ELF-1 (cell line): ENCODE measurements at places on chromosomes 5 and 9.

GRCh38 chr5:110899566-110900412 lies 161.0 kb downstream of the SLC25A46 start:
- DNase-seq: no peak

- DNase-seq: no peak
Measured at GRCh38 chr5:107451028-107451427, 219.7 kb downstream of the EFNA5 start.

DNA sequence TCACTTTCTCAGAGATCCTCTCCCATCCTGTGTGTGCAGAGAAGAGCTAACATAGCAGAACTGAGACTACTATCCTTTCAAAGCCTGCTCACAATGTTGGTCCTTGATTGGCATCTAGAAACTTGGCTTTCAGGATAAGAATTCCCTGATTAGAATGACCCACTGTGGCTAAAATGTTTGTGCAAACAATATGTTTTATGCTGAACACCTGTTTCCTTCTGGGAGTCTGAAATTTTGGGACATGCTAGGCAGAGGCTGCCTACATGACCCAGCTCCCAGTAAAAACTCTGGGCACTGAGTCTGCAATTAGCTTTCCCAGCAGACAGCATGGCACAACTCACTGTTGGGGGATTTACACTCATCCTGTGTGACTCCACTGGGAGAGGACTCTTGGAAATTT lies 78.9 kb downstream of the CFAP95 start:
- DNase-seq: no peak

DNA sequence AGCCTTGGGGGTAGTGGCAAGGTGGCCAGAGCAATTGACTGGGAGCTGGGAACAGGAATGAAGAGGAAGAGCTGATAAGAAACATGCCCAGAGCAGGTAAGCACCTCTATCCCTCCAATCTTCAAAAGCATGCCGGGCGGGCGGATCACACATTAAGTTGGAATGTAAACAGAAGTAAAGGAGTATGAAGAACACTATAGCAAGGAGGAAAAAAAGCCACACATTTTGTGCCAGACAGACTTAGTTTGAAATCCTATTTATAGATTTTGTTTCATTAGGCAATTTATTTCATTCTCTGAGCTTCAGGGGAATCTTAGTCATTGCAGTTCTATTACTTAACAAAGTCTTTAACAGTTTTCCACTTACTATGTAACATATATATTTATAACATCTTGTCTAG lies 173.9 kb upstream of the TNC start:
- DNase-seq: peak; percentile 74

DNA sequence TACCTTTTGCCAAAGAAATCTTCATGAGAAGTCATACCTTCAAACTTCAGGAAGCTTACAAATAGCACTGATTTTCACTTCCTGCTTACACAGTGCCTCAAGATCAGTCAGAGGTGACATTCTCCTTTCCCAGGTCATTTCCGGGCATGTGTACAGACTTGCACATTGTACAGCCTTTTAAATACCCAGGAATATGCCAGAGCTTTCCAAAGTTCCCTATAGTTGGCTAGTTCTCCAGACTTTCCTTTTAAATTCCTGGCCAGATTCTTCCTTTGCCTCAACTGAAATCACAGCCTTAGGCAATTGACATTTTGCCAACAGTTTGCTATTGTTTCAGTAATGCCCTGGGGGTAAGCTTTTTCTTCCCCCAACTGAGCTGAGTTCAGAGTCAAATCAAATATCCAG lies 47.2 kb downstream of the RFX3 start:
- peak; percentile 87 for DNase-seq

DNA sequence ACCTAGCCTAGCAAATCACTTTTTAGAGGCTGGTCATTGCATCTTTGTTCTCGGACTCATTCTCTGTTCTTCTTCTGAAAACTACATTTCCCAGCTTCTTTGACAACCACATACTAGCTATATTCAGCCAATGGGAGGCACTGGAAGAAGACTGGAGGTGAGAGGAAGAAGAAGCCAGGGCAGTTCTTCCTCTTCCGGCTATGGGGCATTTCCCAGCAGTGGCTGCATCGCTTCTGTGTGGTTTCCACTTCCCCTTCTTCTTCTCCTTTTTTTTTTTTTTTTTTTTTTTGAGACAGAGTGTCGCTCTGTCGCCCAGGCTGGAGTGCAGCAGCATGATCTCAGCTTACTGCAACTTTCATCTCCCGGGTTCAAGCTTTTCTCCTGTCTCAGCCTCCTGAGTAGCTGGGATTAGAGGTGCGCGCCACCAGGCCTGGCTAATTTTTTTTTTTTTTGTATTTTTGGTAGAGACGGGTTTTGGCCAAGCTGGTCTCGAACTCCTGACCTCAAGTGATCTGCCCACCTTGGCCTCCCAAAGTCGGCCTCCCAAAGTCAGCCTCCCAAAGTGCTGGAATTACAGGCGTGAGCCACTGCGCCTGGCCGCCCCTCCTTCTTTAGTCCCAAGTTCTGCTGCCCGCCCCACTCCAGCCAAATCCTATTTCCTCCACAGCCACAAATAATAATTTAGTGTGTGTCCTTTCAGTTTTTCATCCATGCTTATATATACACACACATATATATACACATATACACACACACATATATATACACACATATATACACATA lies 6.9 kb upstream of the UBAP1 start:
- no peak for DNase-seq

DNA sequence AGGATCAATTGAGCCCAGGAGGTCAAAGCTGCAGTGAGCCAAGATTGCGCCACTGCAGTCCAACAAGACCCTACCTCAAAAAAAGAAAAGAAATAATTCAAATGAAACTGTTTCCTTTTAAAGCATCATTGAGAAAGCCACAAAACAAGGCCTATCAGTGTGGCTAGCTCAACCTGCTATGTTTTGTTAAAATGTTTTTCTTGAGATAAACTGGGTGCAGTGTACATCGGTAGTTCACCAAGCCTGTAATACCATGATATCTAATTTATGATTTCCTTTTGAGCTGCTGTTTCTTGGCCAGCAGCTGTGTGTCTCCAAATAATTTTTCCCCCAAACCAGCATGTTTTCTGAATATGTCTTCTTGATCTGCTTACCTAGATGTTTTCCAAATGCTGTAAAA lies 97.3 kb upstream of the GOLGA1 start:
- no peak for DNase-seq

- no peak for DNase-seq
Measured at GRCh38 chr9:86262492-86262891, 3.0 kb upstream of the C9orf153 start.

GRCh38 chr9:316382-316965 lies 101.8 kb downstream of the DOCK8 start:
- no peak for DNase-seq

DNA sequence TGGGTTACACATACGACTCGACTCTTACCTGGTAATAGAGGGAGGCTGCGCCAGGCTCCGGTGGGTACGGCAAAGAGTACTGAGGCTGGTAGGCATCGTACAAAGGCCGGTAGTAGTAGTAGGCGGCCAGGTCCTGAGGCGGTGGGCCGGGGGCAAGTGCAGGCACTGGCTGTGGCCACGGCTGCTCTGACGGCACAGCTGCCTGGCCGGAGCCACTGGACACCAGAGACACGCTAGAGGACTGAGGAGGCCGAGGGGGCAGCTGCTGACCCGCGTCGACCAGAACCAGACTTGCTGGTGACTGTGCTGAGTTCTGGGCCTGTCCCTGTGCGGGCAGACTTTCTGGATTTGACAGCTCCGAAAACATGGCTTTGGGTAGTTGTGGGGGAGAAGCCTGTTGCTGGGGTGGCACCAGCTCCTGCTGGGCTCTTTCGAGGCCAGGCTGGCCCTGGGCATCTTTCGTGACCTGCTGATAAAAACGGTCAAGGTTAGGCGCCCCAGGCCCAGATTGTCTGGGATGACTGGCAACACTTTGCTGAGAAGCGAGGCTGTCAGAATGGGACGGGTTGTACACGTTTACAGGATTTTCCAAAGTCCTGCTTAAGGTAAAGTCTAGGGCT lies 8.7 kb downstream of the SEC16A start:
- DNase-seq: no peak

GRCh38 chr9:95206143-95206542 lies 111.4 kb downstream of the FANCC start:
- DNase-seq: no peak

- DNase-seq: no peak
Measured at GRCh38 chr9:8140557-8140956, 341.0 kb upstream of the DMAC1 start.

- no peak for DNase-seq
Measured at GRCh38 chr9:133677126-133678010, 41.2 kb downstream of the DBH start.
